Epithelial cell of proximal tubule (primary cell): ENCODE measurements at places on chromosomes 6 and 20. TPM values are rescaled to one million over a fixed set of nuclear protein-coding genes. Genes with fewer than 3 reads are reported as not detected.

Gene TFAP2B
- 4.6 and 8.3 TPM in 2 replicates for total RNA-seq

Gene UNC5CL
- total RNA-seq = 0.58 and 2.2 TPM in 2 replicates

Gene LY6G5B
- total RNA-seq = 1.1 and 4.0 TPM in 2 replicates

Gene MYL9
- 31.7 and 39.4 TPM in 2 replicates for total RNA-seq

Gene MMP24
- total RNA-seq = 8.2 and 12.2 TPM in 2 replicates

Gene LBP
- total RNA-seq = not detected in 2 replicates

Gene MRAP2
- 0.17 TPM in 1 of 2 replicates, not detected in the other for total RNA-seq

Gene HUS1B
- 0.22 TPM in 1 of 2 replicates, not detected in the other for total RNA-seq

Gene TPBG
- 21.6 and 25.7 TPM in 2 replicates for total RNA-seq

Gene HCRTR2
- total RNA-seq = not detected in 2 replicates

Gene PRPH2
- 0.07 and 1.6 TPM in 2 replicates for total RNA-seq

Gene BANF2
- total RNA-seq = not detected in 2 replicates

Gene PI16
- total RNA-seq = not detected in 2 replicates
